Sigmoid colon (tissue), 7 donors: ENCODE measurements at places on chromosomes 4 and X. TPM values are rescaled to one million over a fixed set of nuclear protein-coding genes. Genes with fewer than 3 reads are reported as not detected.

GRCh38 chr4:19683426-19683825 is 568.3 kb upstream of the SLIT2 start:
- DNase-seq = no peak
- peaks cover 19% of the 10 kb centered on the region for H3K4me1 ChIP-seq
- no peaks in the 10 kb centered on the region for H3K27me3 ChIP-seq
- H3K27ac ChIP-seq = no peak overlapping the region

- H3K27me3 ChIP-seq = no peaks in the 10 kb centered on the region
- H3K27ac ChIP-seq = no peak overlapping the region
- no peaks in the 10 kb centered on the region for H3K4me1 ChIP-seq
- no peak overlapping the region for H3K4me3 ChIP-seq
- no peaks in the 10 kb centered on the region for H3K36me3 ChIP-seq
Measured at GRCh38 chr4:83724485-83725335, 188.8 kb downstream of the GPAT3 start.

GRCh38 chrX:6917666-6918065 is 229.8 kb upstream of the STS start:
- H3K36me3 ChIP-seq = no peaks in the 10 kb centered on the region
- H3K4me3 ChIP-seq = no peak overlapping the region
- DNase-seq = no peak
- H3K27me3 ChIP-seq = no peaks in the 10 kb centered on the region
- H3K4me1 ChIP-seq = no peaks in the 10 kb centered on the region

DNA sequence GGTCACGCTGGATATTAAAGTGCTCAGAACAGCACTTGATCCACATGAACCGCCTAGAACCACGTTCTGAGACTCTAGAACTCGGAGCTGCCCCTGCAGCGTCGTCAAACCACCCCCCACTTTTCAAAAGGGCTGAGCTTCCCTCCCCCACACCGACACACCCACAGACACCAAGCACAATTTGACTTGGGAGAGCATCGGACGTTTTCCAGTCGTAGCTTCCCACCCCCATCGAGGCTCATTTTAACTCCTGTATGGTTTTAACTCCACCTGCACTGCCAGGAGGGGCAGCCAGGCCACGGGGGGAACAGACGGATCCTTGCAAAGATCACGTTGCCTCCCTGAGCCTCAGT is 26.3 kb downstream of the PPP2R2C start:
- peaks cover 34% of the 10 kb centered on the region for H3K27me3 ChIP-seq
- H3K4me1 ChIP-seq = peaks cover 13% of the 10 kb centered on the region
- H3K4me3 ChIP-seq = no peak overlapping the region
- no peak overlapping the region for H3K27ac ChIP-seq
- H3K36me3 ChIP-seq = no peaks in the 10 kb centered on the region

CTAG1A gene
- not detected for total RNA-seq
